ENCODE measurements at places on chromosomes 4 and X. TPM values are rescaled to one million over a fixed set of nuclear protein-coding genes. Genes with fewer than 3 reads are reported as not detected.

DNA sequence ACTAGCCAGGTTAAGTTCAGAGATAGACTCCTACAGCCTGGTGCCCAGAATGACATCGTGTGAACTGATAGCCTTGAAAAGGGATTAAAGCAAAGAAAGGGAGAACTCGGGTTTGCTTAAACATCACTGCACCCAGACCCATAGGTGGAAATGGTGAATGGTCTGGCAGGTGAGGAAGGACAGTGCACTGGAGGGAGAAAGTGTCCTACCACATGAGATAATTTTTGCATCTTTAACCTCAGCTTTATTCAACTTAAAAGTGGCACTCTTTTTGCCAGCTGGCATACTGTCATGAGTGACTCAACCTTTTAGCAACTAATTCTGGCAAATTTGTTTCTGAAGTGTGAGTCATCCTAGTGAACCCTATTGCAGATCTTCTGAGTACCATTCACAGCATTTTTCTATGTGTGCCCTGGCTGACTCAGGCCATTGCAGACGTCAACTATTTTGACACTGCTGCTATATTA is 53.0 kb upstream of the DAPP1 start:
- no peak for DNase-seq

GRCh38 chr4:2411786-2412510 is 6.5 kb downstream of the ZFYVE28 start:
- no peak for DNase-seq

- DNase-seq, result no peak
Measured at GRCh38 chr4:158873795-158874401, 105.1 kb downstream of the FNIP2 start.

DNA sequence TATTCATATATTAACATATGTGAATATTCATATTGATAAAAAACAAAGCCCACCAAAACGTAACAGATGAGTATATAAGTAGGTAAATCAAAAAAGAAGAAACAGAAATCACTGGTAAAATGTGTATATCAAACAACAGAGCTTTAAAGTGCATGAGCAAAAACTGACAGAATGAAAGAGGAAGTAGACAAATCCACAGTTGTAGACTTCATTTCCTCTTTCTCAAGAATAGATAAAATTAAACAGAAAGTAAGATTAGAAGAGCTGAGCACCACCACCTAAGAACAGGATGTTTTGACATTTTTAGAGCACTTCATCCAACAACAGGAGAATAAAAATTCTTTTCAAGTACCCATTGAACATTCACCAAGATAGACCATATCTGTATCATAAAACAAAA is 64.6 kb downstream of the CNKSR2 start:
- no peak for DNase-seq

DNA sequence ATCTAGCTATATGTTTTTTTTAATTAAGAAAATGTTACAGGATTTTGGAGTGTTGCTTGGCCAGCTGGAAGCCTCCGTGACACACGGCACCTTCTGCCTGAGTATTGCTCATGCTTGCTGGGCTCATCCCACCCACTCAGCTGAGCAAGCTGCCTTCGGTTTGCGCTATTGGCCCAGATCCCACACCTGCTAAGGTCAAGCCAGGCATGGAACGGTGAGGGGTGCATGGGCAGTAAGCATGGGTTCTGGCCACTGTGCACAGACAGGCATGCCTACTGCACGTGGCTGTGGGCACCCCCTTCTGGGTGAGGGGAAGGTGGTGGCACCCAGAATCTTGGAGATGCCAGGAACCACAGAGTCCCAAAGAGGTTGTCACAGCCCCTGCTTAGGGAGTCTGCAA is 1178.4 kb upstream of the PCDH7 start:
- no peak for DNase-seq

DNA sequence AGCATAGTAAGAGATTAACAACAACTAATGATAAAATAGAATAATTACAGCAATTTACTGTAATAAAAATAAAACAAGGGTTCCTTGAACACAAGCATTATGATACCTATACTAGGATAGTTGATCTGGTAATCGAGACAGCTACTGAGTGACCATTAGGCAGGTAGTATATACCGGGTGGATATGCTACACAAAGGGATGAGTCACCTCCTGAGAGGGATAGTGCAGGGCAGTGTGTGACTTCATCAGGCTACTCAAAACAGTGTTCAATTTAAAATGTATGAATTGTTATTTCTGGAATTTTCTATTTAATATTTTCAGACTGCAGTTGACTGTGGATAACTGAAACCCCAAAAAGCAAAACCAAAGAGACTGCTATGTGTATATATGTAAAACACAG is 9.7 kb upstream of the ANTXR2 start:
- no peak for DNase-seq

DNA sequence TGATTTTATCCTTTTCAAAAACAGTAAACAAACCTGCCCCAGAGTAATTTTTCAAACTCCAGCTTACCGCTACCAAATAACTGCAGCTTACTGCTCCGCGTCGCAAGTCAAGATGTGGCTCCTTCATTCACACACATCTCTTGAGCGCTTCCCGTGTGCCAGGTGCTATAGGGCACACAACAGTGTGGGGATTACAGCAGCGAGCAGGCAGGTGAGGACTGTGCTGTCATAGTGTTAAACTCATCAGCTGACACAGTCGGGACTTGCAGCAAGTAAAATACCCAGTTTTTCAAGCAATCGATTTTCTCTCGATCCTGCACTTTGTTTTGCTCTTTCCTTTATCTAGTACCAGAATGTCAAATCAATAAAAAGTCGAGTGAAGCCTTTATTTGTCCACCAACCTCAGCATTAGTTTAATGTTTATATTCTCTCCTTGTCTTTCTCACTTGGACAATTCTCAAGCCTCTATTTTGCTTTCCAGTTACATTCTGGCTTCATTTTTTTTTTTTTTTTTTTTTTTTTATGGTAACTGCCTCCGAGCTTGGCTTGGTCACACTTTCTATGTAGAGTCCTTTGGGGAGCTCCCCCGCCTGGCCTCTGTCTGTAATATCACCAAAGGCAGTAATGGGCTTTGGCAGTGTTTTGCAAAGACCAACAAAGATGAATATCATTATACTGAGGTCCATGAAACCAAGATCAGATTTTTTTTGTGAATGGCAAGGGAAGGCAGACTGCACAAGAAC is 8.3 kb upstream of the ASB5 start:
- DNase-seq, result peak; percentile 70

CLIC2 gene
- 1.4 TPM for total RNA-seq

DNA sequence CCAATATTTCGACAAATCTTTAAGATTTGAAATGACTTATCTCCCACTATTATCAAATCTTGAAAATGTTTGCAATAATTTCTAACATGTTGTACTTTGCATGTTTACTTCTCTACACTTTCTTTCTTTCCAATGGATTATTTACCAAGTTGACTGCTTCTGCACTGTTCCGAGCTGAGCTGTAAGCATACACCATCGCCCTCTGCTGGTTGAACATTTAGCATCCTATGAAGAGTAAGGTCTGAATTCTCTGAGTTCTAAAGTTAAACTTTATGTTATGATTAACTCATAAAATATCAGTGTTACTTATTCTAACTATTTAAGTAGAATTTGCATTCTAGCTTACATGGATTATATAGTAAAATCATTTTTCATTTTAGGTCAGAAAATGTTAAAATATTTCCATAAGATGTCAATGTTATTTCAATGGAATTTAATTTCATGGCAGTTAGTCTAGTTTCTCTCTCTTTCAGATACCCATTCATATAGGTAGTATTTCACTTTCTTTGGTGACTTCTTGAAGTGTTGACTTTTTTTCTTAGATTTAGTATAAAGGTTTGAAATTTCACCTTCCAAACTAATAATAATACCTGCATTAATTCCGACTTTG is 137.4 kb downstream of the DKK2 start:
- peak; percentile 32 for DNase-seq

FRMPD4 gene
- not detected for total RNA-seq

- DNase-seq, result no peak
Measured at GRCh38 chr4:6989331-6989923, 53.7 kb upstream of the TADA2B start.

DNA sequence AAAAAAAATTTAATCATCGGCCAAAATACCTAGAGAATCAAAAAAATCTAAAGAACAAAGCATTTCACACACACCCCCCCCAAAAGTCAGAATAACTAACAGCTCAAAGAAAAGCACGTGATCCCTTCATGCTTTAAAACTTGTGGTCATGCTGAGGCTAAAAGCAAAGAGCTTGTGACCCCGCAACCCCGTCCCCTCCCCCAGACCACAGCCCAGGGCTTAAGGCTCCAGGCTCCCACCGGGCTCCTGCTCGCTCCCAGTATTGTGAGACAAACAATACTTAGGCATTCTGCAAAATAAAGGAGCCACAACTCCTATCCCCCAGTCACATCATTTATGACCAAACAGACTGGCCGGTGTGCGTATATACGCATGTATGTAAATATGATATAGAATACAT is 62.1 kb upstream of the CCDC160 start:
- peak; percentile 39 for DNase-seq

SPIN2A gene
- not detected for total RNA-seq

DNA sequence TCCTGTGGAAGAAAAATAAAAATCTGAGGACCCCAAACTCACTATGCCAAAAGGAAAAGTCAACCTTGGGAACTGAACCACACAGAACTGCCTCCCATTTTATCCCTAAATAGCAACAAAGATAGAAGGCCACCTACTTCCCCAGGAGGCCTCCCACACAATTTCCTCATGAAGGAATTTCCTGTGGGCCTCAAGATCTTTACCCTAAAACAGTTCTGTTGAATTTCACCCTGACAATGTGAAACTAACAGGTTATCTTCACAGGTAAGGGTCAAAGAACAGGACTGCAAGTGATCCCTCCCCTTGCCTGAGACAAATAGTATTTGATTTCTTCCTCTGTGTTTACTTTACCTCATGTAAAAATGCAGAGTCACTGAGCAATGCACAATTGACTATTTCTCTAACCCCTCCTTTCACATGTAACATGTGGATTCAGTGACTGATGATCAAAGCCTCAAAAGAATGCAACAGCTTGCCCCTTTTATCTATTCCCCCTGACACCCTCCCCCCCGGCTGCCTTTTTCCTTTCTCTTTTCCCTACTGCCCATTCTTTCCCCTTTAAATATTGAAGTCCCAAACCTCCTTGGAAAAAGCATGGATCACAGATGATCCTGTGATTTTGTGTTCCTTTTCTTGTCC is 33.3 kb downstream of the MEPE start:
- DNase-seq, result no peak

DNA sequence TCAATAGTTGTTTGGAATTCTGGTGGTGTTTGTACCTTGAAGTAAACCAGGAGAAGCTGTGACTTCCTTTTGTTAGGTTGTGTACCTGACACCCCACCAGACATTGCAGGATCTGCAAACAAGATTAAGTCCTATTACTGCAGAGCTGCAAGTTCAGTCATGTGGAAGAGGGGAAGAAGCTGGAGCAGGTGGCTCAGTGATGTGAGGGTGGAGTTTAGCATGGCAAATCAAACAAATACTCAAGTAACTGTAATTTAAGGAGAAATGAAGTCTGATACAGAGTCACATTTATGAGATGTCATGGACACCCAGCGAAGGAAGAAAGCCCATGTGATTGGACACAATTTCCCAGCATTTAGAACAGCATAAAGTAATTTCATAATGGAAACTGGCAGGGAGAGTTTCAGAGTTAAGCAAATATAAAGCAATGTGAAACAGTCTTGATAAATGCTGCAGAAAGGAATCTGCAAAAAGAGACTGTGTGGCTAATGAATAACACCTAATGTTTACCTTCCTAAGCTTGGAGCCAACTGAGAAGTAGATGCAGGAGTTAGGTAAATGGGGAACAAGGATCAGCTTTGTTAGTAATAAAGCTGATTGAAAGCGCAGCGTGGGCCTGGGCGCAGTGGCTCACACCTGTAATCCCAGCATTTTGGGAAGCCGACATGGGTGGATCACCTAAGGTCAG is 249.1 kb downstream of the GBA3 start:
- DNase-seq, result no peak

DNA sequence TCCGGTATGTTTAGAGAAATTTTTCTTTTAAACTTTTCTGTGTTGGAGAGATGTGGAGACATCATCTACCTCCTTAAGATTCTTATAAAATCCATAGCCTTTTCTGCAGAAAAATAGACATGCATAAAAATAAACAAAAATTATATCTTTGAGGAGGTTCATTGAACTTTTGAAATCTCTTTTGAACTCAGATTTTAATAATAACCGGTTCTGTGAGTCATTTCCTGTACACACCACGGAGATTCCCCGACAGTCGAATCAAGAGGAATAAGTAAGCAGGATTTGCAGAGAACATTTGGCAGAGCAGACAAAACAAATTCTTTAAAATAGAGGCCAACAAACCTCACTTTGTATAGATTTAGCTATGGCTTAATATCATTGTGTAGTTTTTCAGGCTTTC is 918.7 kb upstream of the POU3F4 start:
- DNase-seq, result no peak

ZFP42 gene
- total RNA-seq, result not detected

- DNase-seq, result no peak
Measured at GRCh38 chr4:185351691-185352090, 44.0 kb downstream of the LRP2BP start.

DNA sequence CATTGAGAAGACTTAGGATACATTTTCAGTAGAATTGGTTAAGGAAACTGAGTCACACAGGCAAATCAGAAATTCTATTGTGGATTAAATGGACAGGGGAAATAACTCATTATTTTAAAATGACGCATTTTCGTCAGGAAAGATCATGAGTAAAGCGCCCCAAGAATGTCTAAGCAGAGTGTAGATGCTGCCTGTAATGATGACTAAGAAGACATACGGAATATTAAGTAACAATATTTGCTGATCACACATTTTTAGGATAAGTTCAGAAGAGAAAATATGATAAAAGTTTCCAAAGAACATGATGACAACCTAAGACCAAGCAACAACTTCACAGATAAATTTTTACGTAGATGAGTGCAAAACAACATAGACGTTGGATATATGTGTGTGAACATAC is 596.3 kb upstream of the TENM3 start:
- DNase-seq, result no peak

DNA sequence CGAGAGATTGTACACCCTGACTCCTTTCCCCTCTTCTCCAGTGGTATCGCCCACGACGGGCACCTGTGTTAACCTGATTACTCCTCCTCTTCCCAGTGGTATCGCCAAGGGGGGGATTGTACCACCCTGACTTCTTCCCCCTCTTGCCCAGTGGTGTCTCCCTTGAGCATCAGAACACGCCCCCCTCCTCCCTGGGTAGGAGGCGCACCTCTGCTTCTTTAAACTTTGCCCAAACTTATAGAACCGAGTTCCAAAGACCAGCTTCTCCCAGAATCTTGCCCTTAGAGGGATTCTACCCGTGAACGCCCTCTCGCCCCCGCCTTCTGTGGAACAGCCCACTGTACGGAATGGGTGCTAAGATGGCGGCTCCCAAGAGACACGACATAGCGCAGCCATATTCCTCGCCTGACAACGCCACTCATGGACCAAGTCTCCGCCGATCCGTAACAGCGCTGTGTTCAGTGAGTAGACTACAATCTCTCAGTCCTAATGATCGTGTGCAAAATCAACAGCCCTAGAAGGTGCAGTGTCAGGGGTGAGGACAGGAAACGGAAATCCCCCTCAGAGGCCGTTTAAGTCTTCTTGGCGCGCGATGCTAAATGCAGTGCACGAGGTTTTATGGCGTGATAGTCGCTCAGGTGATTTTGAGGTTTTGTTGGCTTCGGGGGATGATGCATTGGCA is 4.2 kb upstream of the ZNF157 start:
- peak; percentile 92 for DNase-seq

EDA2R gene
- 5.8 TPM for total RNA-seq
